ENCODE measurements at places on chromosomes 7 and 10.

DNA sequence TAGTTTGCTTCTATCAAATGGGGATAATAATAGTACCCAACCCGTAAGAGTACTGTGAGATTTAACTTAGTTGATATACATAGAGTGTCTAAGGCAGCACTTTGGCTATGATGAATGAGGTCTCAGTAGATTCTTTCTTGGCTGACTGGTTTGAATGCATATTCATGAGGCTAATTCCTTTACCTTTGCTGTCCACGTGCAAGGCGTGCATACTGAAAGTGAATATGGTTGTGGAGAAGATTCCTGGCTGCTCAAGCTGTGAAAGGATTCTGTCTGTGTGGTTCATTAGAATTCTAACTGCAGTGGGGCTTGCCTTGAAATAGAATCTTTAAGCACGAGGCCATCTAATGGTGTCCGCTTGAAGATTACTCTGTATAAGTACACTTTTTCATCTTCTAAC, 110.3 kb downstream of the SEC23IP start:
- DNase-seq: no peak
- H3K27ac ChIP-seq: no peak overlapping the region
- peaks cover 5% of the 10 kb centered on the region for H3K4me1 ChIP-seq
- H3K36me3 ChIP-seq: no peaks in the 10 kb centered on the region

GRCh38 chr10:113121153-113121552, 171.1 kb downstream of the TCF7L2 start:
- peak overlapping the region; percentile 64 for H3K27ac ChIP-seq
- H3K36me3 ChIP-seq: peaks cover 18% of the 10 kb centered on the region
- no peak for DNase-seq
- peaks cover 55% of the 10 kb centered on the region for H3K4me1 ChIP-seq

GRCh38 chr10:79488870-79489269, 23.5 kb upstream of the EIF5AL1 start:
- no peaks in the 10 kb centered on the region for H3K4me1 ChIP-seq
- no peak overlapping the region for H3K4me3 ChIP-seq
- no peak for DNase-seq
- H3K36me3 ChIP-seq: no peaks in the 10 kb centered on the region

DNA sequence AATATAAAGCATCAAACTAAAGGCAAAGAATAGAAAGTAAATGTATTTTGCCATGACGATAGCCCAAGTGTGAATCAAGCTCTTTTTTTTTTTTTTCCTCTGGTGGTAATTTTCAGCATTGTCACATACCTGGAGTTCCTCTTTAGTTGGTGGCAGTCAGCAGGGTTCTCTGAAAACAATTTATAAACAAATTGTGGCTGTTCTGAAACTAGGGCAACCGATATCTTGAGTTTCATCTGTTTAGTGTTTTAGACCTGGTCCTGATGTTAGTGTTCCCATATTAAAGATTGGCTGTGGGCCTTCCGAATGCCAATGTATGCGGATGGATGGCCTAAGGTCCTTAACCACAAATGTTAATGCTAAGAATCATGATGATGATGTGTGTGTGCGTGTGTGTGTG, 713.1 kb downstream of the GATA3 start:
- H3K4me3 ChIP-seq: no peak overlapping the region
- H3K4me1 ChIP-seq: no peaks in the 10 kb centered on the region
- H3K27me3 ChIP-seq: no peaks in the 10 kb centered on the region
- no peaks in the 10 kb centered on the region for H3K36me3 ChIP-seq
- DNase-seq: no peak

- no peaks in the 10 kb centered on the region for H3K27me3 ChIP-seq
- peak within 1 kb of the TSS; percentile 99 for H3K27ac ChIP-seq
- H3K36me3 ChIP-seq: peaks cover 9% of the 10 kb centered on the region
- peak; percentile 30 for DNase-seq
- H3K4me1 ChIP-seq: peaks cover 50% of the 10 kb centered on the region
Measured at GRCh38 chr7:20217193-20217948, at the start of gene MACC1. Gene MACC1, minus strand, starts transcription at chr7:20217384. Its CDS starts 55,522 bp downstream, at chr7:20161862.

DNA sequence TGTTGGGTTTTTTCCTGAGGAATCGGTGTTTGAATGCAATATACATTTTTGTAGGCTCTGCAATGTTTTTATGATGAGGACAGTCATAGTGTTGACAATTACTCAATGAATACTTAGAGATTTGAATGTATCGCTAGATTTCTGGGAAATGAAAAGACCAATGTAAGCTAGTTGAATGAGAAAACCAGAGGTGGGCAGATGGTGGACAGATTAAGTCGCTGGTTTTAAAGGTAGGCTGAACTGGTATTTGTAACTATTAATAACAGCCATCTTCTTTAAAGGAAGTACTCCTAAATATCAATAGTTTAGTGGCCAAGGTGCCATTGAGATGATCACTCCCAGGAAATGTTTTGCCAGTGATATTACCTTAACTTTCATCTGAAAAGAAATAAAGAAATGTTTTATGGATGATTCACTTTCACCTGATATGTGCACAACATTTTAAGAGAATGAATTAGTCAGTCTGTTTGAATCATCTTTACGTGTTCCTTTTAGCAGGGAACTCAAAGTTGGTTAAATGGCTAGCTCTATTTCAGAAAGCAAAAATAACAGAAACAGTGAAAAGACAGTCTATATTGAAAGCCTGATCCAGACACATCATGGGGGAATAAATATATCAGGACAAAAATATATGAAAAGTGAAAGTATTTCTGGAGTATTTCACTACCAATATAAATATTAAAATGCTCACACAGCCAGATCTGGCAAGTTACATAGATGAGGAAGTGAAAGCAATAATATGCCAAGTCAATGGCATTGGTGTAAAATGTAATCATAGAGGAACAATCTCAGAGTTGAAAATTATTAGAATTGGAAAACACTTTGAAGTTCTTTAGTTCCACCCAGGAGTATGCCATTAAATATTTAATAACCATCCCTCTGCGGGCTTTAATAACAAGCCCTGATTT, 20.7 kb downstream of the MET start:
- H3K36me3 ChIP-seq: peaks cover 23% of the 10 kb centered on the region
- H3K4me1 ChIP-seq: peaks cover 8% of the 10 kb centered on the region
- no peak overlapping the region for H3K27ac ChIP-seq
- no peak overlapping the region for H3K4me3 ChIP-seq
- H3K27me3 ChIP-seq: no peaks in the 10 kb centered on the region
- DNase-seq: no peak

- H3K4me1 ChIP-seq: no peaks in the 10 kb centered on the region
- no peak overlapping the region for H3K27ac ChIP-seq
- H3K27me3 ChIP-seq: no peaks in the 10 kb centered on the region
- no peak for DNase-seq
Measured at GRCh38 chr7:13050703-13051102, 363.3 kb downstream of the ARL4A start.

GRCh38 chr7:149209518-149210269, 14.3 kb downstream of the ZNF282 start:
- H3K36me3 ChIP-seq: peaks cover 47% of the 10 kb centered on the region
- H3K4me1 ChIP-seq: peaks cover 23% of the 10 kb centered on the region
- no peak overlapping the region for H3K4me3 ChIP-seq
- H3K27ac ChIP-seq: peak overlapping the region; percentile 71
- no peaks in the 10 kb centered on the region for H3K27me3 ChIP-seq

DNA sequence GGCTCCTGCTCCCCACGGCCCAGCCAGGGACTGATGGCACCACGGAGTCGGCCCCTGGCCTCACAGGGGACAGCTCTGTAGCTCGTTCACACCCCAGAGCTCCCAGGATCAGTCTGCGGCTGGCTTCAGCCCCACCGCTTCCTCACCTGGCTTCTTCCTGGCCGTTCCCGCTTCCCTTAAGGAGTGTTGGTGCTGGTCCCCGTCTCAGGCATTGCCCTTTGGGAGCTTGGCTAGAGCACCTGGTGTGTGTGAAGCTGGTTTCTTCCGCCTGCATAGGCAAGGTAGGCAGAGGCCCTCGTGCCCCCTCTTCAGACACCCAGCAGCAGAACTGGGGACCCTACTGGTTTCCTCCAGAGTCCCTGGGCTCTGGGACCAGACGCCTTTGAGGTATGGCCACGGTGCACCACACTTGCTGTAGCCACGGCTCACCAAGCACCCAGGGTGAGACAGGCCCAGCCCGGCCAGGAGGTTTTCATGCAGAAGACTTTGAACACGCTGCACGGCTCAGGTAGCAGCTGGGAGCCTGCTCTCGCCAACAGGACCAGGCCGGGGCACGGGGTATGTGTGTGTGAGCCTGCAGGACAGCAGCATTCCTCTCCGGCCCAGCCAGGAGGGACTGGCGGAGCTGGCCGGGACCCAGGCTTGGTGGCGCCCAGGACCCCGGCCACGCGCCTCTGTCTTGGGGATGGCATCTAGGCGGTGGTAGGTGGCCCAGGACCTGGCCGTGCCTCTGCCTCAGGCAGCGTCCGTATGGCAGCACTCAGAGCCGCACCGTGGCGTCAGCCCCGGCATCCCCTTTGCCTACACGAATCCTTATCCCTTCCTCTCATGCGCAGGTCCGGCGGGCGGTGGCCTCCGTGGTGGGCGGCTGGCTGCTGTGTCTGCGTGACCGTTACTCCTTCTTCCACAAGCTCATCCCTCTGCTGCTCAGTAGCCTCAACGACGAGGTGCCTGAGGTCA, 13.2 kb upstream of the PRKAR1B start:
- H3K4me1 ChIP-seq: peaks cover 2% of the 10 kb centered on the region
- H3K4me3 ChIP-seq: no peak overlapping the region
- no peak for DNase-seq
- peaks cover 23% of the 10 kb centered on the region for H3K36me3 ChIP-seq

DNA sequence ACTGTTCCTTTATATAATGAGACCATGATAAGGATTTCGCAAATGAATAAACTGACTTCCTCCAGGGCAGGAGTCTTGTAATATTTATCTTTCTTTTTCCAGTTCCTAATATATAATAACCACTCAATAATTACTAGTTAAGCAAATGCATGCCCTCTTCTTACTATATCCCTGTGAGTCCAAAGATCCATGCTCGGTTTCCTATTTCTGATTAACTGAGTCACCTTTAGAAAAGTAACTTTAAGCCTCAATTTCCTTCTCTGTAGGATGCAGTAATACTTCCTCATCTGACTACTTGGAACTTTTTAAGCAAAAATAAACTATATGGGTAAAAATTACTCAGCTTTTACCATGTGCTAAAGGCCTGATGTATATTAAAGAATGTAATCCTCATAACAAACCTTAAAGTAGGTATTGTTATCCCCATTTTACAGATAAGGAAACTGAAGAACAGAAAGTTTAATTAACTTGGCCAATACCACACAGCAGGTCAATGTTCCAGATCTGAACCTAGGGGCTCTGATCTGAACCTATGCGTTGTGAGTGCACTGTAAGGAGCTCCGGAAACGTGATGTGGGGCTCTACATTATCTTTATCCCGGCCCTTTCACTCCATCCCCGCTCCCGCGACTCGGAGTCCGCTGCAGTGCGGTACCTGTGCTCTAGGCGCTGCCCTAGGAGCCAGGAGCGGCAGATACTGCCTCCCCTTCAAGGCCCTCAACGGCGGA, 458 bp downstream of the COX15 start:
- H3K4me1 ChIP-seq: peaks cover 7% of the 10 kb centered on the region
- H3K27ac ChIP-seq: peak overlapping the region; percentile 99
- peak overlapping the region; percentile 100 for H3K4me3 ChIP-seq
- H3K36me3 ChIP-seq: peaks cover 9% of the 10 kb centered on the region
- no peaks in the 10 kb centered on the region for H3K27me3 ChIP-seq
- DNase-seq: no peak

DNA sequence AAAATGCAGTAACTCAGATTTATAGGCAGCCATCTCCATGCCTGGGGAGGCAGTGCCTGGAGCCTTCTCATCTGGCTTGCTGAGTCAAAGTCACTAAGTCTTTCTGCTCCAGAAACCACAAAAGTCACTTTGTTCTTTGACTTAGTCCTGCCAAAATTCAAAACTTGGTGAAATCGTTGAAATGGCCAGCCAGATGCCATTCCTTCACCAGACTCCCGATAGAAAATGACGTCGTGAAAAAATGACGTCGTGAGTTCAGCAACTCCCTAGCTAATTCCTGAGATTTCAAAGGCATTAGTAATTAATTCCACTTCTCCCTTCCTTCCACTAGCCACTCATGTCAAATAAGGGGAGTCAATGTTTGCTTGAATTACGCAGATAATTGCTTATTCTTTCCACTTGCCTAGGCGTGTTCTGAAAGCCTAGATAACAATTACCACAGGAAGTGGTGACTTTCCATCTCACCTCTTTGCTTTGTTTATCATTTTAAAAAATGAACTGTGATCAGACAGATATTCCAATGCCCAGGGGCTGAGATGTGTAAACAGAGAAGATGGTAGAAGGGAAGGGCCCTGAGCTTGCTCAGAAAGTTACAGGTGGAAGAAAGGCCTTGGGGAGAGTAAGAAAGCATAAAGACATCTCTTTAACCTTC, 48.5 kb upstream of the OSBPL3 start:
- H3K27me3 ChIP-seq: no peaks in the 10 kb centered on the region
- no peak overlapping the region for H3K4me3 ChIP-seq
- H3K27ac ChIP-seq: peak overlapping the region; percentile 79
- peaks cover 18% of the 10 kb centered on the region for H3K4me1 ChIP-seq

- no peaks in the 10 kb centered on the region for H3K4me1 ChIP-seq
- no peak overlapping the region for H3K4me3 ChIP-seq
- no peaks in the 10 kb centered on the region for H3K27me3 ChIP-seq
- H3K27ac ChIP-seq: no peak overlapping the region
- DNase-seq: no peak
Measured at GRCh38 chr7:47714669-47715607, 133.0 kb upstream of the TNS3 start.
